ENCODE measurements at places on chromosomes 2 and 18.

DNA sequence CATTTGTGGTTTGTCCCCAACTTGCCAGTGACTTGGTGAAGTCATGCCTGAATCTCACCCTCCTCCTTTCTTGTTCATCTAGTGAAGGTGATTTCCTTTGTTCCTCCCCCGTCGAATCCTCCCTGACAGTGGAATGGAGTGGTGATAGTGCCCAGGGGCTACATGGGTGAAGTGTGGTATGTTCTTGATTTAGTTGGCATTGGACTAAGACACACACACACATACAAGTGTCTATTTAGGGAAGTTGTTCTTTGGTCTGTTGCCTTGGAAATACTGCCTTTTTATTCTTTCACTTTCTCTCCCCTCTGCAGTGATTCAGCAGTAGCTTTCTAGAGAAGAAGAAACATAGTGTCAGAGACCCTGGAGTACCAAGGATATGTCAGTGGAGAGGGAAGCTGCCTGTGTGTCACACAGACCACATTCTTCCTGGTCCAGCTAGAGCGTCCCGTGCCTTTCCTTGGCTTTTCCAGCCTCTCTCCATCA lies 10.9 kb downstream of the INPP4A start:
- no peak for DNase-seq

DNA sequence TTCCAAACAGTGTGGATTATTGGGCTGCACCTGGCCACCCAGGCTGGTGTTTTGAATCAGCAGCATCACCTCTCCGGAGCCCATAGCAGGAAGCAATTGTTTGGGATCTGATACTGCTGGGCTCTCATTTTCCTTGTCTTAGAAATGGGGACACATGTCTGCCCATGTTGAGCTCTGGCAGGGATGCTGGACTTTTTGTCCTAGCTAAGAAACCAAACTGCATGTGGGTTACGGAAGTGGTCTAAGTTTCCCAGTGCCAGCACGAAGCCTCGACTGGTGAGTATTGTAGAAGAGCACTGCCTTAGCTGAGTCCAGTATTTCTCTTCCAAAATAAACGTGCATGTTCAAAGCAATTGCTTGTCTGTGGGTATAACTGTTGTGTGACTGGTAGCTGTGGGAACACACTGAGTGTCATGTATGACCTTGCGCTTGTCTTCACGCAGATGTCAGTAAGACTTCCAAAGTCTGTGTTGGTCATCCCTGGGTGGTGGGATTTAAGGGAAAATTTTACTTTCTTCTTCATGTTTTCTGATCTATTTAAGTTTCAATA lies 43.6 kb downstream of the SH3RF3 start:
- DNase-seq = no peak

GRCh38 chr2:239509373-239510143 lies 108.7 kb upstream of the HDAC4 start:
- DNase-seq = no peak

DNA sequence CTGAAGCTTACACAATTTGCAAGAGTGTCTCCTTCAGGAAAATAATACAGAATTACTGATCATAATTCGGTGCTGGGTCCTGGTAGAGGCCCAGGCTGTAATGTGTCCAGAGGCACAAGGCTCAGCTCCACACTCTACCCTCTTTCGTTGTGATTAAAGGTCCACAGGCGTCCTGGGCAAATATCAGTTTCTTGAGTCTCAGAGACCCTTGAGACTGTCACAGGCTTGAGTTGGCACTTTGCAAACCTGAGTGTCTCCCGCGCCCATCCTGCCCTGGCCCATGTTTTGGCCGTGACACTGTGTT lies 46.9 kb upstream of the SMAD7 start:
- no peak for DNase-seq

DNA sequence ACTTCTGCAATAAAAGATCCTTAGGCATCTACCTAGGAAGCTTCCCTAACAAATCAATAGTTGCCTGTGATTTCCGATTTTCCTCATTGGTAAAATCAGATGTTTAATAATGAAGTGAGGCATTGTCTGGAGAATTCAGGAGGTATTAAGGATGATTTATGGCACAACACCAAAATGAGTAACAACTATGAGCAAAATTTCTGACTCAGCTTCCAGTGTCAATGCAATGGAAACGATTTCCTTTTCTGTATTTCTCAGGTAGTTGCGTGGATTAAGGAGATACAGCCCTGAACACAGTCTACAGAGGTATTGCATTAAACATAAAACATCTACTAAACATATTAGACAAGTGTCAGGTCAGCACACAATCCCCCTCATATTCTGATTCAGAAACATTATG lies 99.5 kb downstream of the EPB41L3 start:
- DNase-seq = no peak

DNA sequence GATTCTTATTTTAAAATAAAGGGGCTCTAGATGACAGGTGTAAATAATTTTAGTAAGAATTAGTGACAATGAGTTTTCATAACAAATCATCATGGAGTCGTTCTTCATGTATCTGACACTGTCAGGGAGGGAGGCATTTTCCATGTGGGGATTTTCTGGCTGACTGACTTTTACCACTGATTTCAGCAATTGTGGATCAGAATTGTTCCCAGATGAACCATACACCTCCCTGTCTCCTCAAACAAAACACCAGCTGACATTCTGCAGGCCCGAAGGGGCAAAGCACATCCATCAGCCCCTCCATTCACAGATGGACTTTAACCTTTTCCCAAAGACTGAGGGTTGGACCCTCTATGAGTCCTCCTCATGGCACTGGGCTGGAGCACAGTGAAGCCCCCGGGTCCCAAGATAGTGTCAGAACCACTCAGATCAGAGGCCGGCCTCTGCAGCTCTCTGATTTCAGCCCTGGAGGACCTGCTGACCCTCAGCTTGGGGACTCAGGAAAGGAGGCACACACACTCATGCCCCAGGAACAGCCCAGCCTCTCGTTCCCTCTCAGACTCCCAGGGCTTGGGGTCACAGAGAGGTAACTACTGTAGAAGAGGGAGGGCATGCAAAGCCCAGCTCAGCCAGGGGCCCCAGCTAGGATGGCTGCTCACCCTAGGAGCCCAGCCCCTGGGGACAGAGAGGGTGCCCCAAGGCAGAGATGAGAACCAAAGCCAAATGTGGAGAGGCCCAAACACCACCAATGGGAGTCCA lies 43.2 kb upstream of the LOXHD1 start:
- no peak for DNase-seq

- no peak for DNase-seq
Observed at GRCh38 chr2:185215497-185215896, 523.1 kb upstream of the FSIP2 start.

DNA sequence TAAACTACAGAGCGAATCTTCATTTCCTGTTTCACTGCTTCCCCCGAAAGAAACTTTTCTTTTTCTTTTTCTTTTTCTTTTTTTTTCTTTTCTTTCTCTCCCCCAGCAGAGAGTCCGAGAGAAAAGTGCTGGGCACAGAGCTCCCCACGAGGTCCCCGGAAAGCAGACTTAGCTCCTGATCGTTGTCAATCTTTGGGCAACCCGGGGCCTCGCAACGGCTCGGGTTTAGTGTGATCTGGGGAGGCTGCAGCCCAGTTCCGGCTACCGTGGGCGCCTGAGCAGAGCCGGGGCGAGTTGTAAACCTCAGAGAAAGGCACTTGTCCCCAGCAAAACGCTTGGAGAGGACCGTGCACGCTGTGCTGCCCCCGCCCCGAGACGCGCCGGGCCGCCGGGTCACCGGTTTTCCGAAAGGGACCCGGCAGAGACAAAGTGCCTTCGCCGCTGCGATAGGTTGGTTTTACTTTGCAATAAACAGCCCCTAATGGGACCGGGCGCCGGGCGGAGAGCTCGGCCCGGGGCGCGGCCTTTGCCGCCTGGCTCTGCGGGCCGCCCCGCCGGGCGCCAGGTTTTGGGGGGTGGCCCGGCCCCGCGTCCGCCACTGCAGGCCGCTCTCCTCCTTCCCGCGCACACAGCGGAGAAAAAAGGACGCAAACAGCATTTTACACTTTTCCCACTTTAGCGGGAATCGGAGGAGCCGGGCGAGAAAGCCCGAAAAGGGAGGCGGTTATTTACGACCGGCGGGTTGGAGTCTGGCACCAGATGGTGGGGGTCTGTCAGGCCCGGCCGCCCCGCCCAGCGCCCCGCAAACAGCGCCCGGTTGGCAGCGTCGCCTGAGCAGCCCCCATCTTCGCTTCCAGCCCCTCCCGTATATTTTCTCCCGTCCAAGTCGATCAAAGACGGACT lies 136.0 kb downstream of the INSIG2 start:
- peak; percentile 48 for DNase-seq

GRCh38 chr18:8794934-8795280 lies 89.6 kb downstream of the MTCL1 start:
- DNase-seq = no peak

GRCh38 chr2:201135386-201135785 lies 19.4 kb downstream of the CFLAR start:
- DNase-seq = no peak

DNA sequence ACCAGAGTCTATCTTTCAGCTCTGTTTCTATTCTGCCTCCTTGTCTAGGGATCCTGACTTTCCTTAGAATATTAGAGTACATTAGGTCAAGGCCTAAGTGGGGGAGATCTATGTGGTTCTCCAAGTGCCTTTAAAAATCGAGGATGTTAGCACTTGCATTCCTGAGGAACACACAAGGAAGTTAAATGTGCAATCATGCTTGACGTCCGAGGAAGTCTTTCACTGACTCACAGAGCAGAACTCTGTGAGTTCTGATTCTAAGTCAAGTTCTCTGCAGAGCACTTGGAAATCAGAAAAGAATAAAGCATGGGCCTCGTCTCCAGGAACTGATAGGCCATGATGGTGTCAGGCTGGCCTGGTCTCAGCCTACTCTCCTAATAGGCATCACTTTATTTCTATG lies 17.2 kb downstream of the FHOD3 start:
- DNase-seq = no peak

GRCh38 chr2:157376041-157376440 lies 50.4 kb upstream of the ERMN start:
- DNase-seq = no peak

DNA sequence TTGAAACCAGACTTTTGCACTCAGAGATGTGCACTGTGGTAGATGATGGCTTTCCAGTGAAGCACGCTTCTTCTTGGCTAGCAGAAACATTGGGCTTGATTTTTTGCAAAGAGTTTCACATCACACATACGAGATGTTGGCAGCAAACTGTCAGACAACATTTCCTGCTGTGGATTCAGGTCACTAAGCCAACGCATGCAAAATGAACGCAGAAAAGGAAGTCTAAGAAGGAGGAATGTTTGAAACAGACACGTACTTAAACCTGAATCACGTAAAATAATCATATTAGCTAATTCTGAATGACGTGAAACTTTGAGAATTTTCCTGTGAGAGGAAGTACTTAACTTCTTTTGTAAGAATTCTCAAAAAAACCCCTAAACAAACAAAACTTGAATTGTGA lies 88.1 kb downstream of the EPB41L3 start:
- no peak for DNase-seq

DNA sequence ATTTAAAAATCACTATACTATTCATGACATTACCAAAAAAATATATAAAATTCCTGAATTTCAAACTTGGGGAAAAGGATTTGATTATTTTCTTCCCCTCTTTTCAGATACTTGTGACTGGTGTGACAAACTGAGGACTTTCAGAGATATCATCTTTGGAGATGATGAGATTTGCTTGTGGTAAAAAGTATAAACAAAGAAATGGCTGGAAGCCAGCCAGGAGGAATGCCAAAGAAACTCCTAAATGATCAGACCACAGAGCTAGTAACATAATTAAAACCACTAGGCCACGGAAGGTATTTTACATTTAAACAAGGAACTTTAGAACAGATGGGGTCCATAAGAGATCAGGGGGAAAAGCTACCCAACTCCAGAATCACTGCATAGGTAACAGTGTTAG lies 58.7 kb downstream of the PIGN start:
- no peak for DNase-seq

GRCh38 chr18:54135216-54135615 lies 89.3 kb downstream of the MBD2 start:
- no peak for DNase-seq

DNA sequence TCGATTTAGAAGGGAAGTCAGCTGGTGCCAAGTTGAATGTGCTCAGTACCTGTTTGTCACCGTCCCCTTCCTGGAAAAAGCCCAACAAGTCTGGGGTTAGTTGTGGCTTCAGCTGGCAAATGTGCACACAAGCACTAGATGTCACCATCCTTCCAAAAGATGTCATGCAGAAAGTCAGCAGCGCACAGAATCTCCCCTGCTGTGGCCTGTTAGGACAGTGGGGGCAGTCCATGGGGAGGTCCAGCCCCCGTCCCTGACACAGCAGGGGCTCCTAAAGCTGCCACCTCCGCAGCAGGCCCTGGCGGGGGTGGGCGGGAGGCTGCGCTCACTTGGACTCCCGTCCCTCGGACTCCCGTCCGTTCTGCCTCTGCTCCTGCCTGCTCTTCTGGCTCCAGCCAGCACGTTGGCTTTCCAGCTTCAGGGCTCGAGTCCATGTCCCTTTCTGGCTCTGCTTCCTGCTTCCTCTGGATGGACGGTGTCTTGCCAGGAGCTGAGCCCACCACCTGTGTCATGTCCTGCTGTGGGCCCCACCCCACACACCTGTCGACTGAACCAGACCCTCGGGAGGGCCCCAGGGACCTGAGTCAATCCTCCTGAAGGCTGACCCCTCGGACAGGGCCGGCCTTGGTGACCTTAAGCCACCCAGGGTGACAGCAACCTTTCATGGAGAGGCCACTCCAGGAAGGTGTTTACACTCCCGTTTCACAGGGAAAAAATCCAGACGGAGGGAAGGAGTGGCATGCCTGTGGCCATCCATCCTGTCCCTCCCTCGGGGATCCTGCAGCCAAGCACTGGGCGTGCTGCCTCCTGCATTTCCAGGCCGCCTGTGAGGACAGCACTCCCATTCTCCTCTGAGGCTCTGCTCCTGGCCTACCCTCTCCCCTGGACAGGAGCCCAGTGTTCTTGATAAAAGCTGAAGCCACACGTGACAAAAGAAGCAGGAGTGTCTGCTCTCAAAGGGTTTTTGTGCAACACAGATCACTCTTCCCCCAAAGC lies 8.5 kb downstream of the RAB17 start:
- DNase-seq = peak; percentile 39

- no peak for DNase-seq
Observed at GRCh38 chr2:42254186-42254895, 85.2 kb downstream of the EML4 start.

DNA sequence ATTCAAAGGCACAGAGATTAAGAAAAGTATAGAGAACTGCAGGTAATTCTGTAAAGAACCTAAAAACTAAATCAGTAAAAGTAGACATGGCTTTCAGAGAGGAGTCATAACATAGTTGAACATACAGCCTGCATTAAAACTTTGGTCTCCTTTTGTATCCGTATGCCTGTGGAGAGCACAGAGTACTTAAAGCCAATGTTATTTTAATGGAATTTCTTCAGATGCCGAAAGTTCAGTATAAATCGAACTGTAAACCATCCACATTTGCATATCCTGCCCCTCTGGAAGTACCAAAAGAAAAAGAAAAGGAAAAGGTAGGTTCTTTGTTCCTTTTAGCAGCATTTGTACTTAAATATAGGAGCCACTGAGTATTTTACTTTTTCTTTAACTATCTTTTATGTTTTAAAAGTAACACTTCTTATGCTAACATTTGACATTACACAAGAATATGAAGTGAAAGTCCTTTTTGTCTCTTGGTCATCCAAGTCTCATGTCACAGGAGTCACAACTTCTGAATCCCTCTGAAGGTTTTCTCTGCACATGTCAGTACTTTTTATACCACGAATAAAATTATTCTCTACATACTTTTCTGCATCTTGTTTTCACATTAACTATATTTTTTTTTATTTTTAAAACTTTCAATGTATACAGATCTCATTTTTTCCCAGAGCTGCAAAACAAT lies 34.9 kb upstream of the ARMC9 start:
- no peak for DNase-seq

Measured in stimulated activated CD4-positive, alpha-beta T cell treated with anti-CD3 and anti-CD28 coated beads, Interleukin-2, amount 100 ng/mL, for 24 hours (primary cell).